ENCODE measurements at places on chromosomes 6 and 20.

DNA sequence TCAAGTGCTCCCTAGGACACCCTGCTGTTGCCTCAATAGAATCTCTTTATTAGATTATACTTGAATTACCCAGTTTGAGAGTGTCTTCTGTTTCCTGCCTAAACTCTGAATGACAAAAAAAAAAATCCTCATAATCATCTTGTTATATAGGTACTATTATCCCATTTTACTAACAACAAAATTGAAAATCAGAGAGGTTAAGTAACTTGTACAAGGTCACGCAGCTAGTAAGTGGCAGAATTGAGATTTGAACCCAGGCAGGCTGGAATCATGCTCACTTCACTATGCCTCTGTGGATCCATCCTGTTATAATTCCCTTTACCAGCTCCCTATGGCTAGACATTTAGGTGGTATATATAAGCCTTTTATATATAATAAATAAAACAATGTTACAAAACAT, 36.6 kb upstream of the UBR2 start:
- DNase-seq = no peak

GRCh38 chr6:156348424-156348823, 428.8 kb upstream of the ARID1B start:
- DNase-seq = no peak

GRCh38 chr6:106185615-106186014, 99.5 kb downstream of the PRDM1 start:
- no peak for DNase-seq

- no peak for DNase-seq
These were observed 379.4 kb upstream of the MAN1A1 start for GRCh38 chr6:119728935-119729334.

GRCh38 chr6:139430899-139431601, 56.6 kb upstream of the CITED2 start:
- no peak for DNase-seq

- DNase-seq = no peak
These were observed 222.8 kb upstream of the RUNX2 start for GRCh38 chr6:45105170-45105820.

- no peak for DNase-seq
These were observed 70.7 kb upstream of the NOTCH4 start for GRCh38 chr6:32294566-32294965.

GRCh38 chr20:51266353-51266752, 243.4 kb upstream of the KCNG1 start:
- no peak for DNase-seq

- no peak for DNase-seq
These were observed 68.3 kb upstream of the FRMD1 start for GRCh38 chr6:168147205-168147738.

- peak; percentile 73 for DNase-seq
These were observed 39.6 kb downstream of the RNF217 start for GRCh38 chr6:125001684-125002405.

DNA sequence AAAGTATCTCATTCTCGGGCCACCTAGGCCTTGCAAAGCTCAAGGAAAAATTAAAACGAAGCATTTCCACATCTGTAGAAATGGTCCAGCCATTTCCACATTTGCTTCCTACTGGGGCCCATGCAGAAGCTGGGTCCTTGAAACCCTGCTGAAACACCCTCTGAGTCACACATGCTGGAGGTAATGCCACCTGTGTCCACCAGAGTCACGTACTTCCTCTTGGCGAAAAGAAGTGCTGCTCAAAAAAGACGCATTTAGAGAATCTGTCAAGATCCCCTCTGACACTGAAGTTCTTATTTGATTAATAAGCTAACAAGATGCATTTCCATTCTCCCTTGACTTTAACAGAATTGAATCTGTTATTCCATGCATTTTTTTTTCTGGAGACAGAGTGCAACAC, 423.2 kb downstream of the PREX1 start:
- no peak for DNase-seq

- DNase-seq = no peak
These were observed 371.0 kb downstream of the TAF4 start for GRCh38 chr20:61694682-61695081.

DNA sequence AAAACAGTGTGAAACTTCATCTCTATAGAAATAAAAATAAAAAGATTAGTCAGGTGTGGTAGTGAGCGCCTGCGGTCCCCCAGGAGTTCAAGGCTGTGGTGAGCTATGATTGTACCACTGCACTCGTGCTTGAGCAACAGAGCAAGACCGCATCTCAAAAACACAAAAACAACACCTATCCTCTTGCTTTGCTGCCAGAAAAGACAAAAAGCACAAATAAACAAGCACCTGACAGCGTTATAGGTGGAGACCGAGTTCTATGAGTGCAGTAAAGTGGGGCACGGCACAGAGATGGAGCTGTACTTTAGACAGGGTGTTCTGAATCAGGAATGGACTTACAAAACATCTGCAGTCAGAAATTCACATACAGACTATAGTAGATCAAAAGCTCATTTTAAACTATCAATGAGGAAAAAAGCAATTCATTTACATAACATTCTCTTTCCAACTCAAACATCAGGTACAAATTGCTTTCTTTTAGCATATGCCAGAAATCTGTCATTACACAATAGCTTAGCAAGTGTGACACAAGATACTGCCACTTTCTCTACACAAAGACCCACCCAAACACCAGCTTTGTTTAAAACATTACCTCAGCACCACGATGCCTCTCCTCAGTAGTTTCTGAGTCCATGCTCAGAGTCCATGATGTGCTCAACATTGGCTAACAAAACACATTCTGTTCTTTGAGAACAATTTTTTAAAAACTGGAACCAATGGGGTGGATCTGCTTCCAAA, 10.1 kb downstream of the EZR start:
- no peak for DNase-seq

GRCh38 chr20:59661621-59662020, 57.3 kb downstream of the PHACTR3 start:
- no peak for DNase-seq

DNA sequence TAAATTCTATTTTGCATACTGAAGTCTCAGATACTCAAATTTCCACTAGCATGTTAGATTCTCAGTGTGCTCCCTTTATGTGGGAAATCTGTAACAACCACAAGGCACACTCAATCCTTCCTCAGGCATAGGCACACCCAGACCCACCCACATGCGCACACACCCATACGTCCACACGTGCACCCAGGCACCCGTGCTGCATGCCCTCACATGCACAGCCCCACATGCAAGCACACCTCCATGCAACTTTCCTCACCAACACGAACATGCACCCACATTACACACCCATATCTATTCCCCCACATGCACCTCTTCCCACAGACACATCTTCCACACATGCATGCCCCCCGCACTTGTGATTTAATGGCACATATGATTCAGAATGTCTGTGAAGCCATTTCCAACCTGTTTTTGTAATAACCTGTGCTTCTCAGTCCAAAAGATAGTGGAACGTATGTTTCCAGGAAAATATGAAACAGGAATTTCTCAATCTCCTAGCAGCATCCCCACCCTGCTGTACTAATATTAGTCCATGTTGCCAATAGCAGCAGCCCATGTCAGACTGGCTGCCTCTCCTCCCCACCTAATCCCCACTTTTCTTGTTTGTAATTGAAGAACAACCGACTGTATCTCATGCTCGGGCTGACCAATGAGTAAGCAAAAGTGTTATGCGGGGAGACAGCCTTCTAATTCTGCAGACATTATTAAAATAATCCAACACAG, 11.3 kb upstream of the CYP24A1 start:
- DNase-seq = no peak

DNA sequence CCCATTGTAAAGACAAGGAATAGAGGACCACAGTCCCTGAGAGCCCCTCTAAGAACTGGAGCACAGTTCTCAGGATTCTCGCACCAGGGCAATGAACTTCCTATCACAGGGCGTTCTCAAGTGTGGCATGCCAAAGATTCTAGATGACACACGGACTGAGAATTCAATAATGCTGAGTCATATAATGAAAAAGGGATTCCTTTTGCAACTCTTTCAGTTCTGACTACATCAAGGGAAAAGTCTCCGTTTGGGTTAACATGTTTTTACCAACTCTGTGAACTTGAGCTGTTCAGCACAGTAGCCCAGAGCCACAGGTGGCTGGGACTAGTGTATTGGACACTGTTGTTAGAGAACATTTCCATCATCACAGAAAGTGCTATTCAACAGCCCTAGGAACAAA, 3.4 kb downstream of the MED20 start:
- peak; percentile 95 for DNase-seq

- no peak for DNase-seq
These were observed 221.5 kb downstream of the PREX1 start for GRCh38 chr20:48606172-48606840.

- DNase-seq = no peak
These were observed 81.2 kb downstream of the DACT2 start for GRCh38 chr6:168238159-168238909.

DNA sequence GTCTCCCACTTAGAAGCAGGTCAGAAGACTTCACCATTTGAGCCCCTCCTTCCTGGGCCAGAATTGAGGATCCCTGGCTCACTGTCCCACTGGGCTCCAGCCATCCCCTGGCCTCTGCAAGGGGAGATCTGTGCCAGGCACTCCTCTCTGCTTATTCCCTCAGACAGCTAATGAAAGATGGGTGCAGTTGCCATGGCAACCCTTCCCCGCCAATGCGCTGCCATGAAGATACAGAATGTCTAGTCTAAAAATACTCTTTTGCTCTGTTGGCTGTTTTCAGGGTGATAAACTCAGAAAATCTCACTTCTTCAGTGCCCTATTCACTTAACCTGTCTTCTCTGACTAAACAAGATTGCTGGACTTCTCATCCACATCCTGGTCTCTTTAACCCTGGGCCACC, 13.6 kb upstream of the TTLL2 start:
- DNase-seq = no peak

- DNase-seq = no peak
These were observed 831 bp upstream of the SIRPB2 start for GRCh38 chr20:1491860-1492642.

- peak; percentile 92 for DNase-seq
These were observed 211.6 kb upstream of the MARCKS start for GRCh38 chr6:113645576-113645970.

DNA sequence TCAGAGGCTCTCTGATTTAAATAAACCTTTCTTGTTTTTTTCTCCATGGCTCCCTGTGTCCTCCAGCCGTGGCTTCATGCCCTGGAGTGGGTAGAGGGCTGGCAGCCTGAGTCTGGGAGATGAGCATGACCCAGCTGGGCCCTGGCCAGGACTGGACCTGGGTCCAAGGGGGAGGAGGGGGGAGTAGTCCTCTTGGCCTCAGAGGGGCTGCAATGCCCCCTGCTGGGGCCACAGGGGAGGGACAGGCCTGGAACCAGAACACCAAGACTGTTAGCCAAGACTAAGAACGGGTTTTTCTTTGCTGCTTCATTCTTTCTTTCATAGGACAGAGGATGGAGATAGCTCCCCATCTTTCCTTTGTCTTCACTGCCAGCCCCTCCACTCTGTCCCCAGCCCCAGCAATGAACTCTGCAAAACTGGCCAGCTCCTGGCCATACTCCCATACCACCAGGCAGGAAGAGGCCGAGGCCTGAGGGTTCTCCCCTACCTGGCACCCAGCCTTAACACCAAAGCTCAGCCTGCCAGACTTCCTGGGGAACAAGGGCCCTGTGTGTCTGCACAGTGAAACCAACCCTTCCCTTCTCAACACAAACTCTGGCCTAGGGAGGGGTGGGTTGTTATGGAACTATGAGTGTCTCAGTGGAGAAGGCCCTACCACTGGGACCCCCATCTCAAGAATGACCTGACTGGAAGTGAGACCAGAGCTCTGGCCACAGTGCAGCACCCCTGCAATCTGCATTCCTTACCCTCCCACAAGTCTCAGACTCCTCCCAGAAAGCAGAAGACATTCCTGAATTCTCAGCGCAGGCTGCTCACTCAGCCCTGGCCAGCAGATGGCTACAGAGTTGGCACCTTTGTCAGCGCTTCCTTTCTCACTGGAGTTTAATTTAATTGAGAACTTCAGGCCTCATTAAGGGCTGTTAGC, 11.0 kb downstream of the SLC29A1 start:
- DNase-seq = peak; percentile 78

DNA sequence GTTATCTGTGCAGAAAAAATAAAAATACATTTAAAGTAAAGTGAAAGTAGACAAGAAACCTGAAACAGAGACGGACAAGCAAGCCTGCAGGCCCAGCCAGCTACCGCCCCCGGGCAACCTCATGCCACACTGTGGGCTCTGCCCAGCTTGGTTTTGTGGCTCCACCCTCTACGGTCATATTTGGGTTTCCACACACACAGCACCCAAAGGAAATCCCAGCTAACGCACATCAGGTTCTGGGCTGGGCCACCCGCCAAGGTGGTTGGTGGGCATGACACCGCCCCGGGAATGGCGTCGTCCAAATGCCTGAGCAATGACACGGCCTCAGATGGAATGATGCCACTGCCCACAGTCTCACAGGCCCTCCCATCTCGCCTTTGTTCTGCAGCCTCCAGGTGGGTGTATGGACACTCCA, 22.9 kb downstream of the FAM110A start:
- peak; percentile 67 for DNase-seq

GRCh38 chr6:47016909-47017308, 25.2 kb downstream of the ADGRF1 start:
- no peak for DNase-seq

DNA sequence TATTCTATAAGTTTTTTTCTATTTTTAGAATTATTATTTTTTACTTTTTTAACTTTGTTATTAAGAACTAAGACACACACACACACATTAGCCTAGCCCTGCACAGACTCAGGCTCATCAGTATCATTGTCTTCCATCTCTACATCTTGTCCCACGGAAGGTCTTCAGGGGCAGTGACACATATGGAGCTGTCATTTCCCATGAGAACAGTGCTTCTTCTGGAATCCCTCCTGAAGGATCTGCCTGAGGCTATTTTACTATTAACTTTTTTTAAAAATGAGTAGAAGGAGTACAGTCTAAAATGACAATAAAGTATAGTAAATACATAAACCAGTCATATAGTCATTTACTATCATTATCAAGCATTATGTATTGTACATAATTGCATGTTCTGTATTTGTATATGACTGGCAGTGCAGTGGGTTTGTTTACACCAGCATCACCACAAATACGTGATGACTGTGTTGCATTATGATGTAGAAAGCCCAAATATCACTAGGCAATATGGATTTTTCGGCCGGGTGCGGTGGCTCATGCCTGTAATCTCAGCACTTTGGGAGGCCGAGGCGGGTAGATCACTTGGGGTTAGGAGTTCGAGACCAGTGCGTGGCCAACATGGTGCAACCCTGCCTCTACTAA, 57.9 kb downstream of the HIVEP1 start:
- DNase-seq = no peak

DNA sequence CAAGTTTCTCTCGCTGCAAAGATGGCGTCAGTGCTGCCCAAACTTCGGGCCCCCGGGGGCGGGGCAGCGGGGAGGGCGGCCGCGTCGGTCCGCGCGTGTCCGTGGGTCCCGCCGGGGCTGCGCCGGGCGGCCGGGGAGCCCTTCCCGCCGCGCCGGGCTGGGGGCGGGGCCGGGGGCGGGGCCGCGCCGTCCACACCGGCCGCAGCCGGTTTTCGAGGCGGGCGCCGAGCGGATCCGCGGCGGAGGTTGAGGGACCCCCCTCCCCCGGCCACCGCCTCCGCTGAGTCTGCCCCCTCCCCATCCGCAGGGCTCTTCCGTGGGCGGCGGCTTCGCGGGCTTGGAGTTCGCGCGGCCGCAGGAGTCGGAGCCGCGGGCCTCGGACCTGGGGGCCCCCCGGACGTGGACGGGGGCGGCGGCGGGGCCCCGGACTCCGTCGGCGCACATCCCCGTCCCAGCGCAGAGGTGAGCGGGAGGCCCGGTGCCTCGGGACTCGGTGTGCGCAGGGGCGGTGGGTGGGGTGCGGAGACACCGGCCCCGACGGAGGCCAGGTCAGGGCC, 572 bp downstream of the SLC2A4RG start:
- DNase-seq = peak; percentile 43

Measured in fibroblast of skin of scalp (primary cell).